Iris pigment epithelial cell (primary cell): ENCODE measurements at places on chromosomes 1 and 21.

GRCh38 chr1:27285274-27285660, 36.7 kb upstream of the TMEM222 start:
- DNase-seq = no peak

DNA sequence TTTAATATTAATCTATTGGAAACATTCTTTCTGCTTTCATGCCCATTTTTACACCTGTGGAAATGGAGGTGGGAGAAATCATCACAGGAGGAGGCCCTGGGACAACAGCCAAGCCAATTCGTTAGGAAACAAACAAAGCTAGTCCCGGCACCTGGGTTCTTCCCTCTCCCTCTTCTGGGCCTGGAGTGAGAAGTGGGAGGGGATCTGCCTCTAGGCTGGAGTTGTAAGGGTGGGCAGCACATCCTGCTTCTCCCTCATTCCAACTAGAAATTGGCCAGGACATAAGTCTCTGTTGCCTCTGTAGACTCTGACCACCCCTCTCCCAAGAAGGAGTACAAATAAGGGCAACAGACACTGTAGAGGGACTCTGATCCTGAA, 20.2 kb upstream of the ERO1B start:
- no peak for DNase-seq

- no peak for DNase-seq
These were observed 369.5 kb downstream of the SEC16B start for GRCh38 chr1:177600321-177600720.

DNA sequence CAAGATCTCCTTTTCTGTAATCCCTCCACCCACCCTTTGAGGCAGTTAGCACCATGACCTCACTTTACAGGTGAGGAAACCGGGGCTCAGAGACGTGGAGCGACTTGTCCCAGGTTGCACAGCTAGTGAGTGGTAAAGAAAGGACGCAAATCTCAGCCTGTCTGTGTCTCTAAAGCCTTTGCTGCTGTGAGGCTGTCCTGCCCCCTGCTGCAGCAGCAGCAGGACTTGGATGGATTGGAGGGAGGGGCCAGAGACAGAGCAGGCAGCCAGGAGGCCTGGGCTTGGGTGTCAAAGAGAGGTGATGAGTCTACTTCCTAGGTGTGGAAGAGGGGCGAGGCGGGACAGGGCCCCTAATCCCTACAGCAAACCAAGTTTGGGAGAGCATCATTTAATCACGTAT, 69.6 kb downstream of the PTPRU start:
- peak; percentile 11 for DNase-seq

DNA sequence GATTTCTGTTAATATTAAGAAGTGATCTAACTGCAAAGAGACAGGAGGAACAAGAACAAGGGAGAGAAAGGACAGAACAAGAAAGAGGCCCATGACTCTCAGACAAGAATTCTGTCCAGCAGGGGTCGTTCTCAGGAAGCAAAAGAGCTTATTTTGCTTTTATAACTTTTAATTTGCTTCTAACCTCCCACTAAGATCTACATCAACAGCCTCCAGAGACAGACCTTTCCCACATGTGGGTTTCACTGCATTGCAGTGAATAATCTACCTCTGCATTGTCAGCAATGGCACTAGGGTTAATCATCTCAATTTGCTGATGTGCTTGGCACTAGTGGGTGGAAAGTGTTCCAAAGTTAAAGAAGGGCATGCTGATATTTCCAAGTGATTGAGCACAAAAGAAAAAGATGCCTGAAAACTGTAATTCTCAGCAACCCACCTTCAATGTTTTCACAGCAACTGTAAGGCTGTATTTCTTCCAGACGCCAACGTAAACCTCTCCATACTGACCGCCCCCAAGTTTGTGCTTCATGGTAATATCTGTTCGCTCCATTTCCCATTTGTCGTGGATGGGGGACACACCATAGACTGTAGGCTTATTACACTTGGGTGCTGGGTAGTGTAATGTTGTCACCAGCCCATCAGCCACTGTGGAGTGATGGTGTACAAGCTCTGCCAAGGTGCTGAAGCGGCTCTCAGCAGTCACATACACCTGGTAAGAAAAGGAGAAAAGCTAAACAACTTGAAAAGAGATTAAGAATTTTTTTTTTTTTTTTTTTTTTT, 39.5 kb downstream of the TOR3A start:
- DNase-seq = peak; percentile 67

DNA sequence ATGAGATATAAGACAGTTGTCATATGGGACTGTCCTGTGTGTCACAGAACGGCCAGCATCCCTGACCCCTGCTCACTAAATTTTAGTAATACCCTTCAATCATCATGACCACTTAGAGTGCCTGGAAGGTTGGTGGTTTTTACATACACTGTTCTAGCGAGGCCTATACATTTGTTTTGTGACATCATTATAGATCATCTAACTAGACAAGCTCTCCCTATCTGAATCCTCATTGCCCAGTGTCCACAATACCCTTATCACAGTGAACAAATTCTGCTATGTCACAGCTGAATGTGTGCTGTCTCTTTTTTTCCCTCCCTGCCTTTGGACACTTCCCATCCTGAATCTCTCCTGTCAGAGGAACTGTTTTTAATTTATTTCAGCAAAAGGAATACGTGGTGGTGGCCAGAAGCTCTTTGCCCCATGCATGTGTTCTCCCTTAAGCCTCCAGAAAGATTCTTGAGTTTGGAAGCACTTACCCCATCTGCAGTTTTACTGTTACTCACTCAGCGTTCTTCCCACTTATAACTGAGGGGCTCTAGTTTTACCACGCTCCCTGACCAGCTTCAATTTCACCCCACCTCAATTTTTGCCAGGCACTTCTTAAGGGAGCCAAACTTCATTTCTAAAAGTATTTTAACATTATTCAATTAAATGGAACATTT, 70.3 kb downstream of the OLFML2B start:
- no peak for DNase-seq

- no peak for DNase-seq
These were observed 76.3 kb upstream of the CACNA1E start for GRCh38 chr1:181406989-181407388.

GRCh38 chr1:23567996-23568607, 8.8 kb upstream of the ID3 start:
- no peak for DNase-seq

GRCh38 chr1:17194615-17195528, 10.1 kb upstream of the PADI1 start:
- no peak for DNase-seq

DNA sequence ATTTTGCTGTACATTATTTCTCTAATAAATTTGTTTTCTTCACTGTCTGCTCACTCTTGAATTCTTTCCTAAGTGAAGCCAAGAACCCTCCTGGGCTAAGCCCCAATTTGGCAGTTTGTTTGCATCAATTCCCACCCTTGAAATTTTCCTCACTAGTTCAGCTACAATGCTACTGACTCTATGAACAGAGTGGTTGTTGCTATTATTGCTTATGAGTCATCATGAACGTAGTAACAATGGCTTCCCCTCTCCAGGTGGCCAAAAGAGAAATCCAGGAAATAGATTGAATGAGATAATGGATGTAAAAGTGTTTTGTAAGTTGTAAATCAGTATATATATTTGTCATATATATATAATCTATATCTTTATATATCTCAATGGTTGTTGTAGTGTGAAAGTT, 193.0 kb downstream of the URB2 start:
- DNase-seq = peak; percentile 6

DNA sequence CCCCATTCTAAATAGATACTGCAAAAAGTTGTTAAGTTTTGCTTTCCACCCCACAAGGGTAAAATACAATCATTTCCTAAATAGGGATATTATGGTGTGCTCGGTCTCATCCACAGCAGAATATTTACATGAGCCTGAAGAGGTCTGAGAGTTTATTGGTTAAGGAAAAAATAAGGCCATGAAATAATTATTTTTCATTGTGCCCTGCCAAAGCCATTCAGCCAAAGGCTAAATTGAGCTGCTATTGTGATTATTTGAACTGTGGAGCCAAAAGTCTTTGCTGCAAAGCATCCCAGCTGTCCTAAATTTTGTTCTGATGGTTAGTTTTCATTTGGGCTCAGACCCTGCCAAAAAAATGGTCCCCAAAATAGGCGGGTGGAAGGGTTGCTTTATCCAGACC, 298.7 kb upstream of the ESRRG start:
- DNase-seq = no peak

DNA sequence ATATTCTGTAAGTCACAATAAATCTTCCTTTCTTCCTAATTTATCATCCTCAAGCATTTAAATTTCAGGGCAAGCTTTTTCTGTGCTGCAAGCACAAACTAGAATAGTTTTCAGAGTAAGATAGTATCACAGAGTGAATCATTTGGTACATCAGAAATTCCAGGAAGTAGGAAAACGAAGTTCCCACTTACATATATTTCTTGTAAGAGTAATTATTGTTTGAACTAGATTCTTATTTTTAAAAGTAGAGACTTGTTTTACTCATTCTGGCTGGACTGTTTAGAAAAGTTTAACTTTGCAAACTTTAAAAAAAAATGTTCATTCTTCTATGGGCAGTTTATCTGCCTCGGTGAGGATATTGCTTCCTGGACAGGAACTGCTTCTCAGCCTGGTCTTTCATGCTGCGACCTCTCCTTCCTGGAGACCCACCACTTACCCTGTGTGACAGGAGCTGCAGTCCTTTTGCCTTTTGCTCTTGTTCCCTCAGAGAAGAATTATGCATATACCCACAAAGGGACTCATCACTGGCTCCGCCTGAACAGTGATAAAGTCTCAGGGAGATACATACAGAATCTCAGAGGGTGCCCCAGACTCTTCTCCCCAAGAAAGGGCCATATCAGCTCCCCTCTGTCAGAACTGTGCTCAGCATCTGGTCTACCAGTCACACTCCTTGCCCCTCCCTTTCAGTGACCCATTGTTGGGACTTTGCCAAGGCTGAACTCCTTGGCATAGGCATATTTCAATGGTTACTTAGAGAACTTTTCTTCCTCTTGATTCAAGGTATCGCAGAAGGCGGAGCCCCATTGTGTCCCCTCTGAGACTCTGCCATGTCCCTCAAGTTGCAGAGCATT, 102.7 kb upstream of the CD55 start:
- DNase-seq = no peak

DNA sequence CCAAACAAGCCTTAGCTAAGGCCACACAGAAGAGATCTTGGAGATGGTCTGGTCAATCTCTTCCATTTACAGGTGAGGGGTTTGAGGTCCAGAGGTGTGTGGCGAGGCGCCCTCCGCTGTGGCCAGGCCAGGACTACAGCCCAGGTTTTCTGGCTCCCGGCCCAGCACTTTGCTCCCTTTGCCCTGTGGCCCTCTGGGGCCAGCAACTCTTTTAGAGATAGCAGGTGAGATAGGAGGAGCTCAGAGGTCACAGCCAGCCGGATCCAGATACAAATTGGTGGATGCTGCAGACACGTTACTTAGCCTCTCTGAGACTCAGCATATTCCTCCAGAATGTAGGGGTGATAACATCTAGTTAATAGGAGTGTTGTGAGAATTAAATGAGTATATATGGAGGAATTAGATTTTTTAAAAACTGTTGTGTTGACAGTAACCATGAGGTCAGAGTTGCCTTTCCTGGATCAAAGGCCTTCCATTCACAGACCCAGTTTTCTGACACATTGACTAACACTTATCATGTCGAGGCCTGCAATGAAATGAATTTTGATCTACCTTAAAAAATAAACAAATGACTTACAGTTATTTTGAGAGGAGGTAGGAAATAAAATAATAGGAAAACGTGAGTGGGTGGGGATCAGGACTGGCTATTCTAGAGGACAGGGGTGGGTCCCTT, 16.6 kb downstream of the TEX35 start:
- DNase-seq = no peak

DNA sequence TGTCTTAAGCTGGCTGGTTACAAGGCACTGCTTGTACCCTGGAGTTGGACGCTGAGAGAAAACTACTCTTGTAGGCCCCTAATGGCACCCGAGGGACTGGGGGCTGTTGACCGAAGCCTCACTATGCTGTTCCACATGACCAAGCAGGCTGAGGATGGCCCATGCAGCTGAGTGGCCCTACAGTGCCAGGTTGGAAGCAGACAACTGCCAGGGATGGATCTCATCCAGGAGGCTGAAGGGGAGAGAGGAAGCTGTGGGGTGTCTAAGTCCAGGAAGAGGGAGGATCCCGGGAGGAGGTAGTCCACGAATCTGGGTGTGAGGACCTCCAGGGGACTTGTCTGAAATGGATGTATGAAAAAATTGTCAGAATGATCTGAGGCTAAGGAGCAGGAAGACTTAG, 45.8 kb downstream of the FOXD2 start:
- DNase-seq = no peak

DNA sequence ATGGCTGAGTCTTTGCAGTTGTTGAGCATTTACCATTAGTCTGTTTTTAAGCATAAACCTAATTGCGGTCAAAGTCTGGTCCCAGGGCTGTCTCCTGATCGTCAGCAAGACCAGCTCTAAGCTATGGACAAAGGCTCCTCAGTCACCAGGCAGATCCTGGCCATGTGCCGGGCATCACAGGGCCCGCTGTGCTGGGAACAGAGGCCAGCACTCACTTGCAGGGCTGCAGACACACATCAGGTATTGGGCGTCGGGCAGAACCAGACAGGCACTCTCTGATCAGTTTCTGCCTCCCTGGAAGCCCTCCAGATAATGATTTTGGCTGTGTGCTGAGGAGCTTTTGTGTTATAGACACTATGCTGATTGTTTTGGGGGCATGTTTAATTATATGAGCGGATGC, 26.6 kb downstream of the TMEM51 start:
- no peak for DNase-seq

DNA sequence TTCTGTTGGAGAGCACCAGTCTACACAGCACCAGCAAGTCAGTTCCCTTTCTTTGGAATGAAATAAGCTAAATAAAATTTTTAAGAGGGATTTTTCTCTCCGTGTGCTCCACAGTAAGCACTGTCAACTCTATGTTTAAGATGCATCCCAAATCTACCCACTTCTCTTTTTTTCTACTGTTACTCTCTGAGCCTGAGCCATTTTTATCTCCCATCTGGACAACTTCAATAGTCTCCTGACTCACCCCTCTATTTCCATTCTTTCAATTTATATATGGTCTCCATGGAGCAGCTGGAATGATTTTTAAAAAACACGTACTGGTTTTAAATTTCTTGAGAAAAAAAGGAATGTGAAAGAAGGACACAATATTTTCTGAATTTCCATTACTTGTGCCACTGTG, 24.7 kb upstream of the CCT8 start:
- DNase-seq = no peak

- DNase-seq = no peak
These were observed 17.3 kb upstream of the ERICH3 start for GRCh38 chr1:74690909-74691308.

- peak; percentile 70 for DNase-seq
These were observed 112.8 kb downstream of the RIPK4 start for GRCh38 chr21:41653954-41654491.

- DNase-seq = no peak
These were observed 3.2 kb upstream of the PTPN7 start for GRCh38 chr1:202163281-202164270.

DNA sequence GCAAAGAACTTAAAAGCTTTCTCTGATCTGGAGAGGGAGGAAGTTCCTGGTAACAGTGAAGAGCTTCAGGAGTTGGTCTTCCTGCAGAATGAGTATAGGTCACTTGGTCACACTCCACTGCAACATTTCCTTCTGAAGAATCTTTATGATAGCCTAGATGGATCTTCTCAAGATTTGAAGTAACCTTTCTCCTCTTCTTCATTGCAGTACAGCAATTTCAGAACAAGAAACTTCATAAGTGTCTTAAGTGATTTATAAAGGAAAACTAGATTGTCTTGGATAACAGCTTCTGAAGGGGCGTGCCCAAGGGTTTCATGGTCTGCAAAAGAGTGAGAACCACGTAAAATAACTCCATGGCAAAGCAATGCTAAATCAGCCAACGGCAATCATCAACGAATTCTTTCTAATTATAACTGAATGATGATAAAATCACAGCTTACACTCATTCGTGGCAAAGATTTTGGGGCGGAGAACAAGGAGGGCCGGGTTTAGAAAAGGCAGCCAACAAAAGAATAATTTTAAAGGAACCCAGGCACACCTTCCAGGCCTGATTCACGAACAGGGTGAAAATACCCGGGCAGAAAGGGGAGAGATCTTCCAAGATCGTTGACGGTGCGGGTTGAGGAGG, 53.9 kb upstream of the ASPM start:
- peak; percentile 45 for DNase-seq
